ENCODE measurements at places on chromosomes 6 and 20. TPM values are rescaled to one million over a fixed set of nuclear protein-coding genes. Genes with fewer than 3 reads are reported as not detected.

DNA sequence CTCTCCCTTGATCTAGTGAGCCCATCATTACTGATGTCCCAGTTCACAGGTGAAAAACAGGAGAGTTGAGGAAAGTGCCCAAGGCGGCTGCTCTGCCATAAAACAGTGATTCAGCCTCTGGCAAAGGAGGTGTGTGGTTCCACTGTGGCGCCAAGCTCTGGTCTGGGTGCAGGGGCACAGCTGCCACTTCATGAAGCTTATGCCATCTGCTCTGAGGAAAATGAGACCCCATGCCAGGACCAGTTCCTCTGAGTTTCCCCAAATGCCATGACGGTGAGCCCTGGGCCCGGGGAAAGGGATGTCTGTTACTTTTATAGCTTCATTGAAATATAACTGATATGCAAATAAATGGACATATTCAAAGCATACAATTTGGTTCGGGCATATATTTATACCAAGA is 33.7 kb upstream of the ZBP1 start:
- no peak for DNase-seq

DNA sequence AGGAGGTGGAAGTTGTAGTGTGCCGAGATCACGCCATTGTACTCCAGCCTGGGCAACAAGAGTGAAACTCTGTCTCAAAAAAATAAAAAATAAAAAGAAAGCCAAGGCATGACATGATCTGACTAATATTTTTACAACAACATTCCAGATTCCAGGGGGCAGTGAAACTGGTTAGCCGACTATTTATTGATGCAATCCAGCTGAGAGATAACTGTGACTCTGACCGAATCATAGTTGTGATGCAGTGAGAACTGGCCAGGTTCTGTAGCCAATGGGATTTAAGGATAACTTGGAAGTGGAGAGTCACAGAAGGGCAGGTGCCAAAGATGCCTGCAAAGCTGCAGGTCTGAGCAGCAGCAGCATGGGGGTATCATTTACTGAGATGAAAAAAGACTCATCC is 82.9 kb upstream of the TSHZ2 start:
- DNase-seq: no peak

GRCh38 chr6:31116661-31117385 is 2.2 kb downstream of the PSORS1C1 start:
- no peak for DNase-seq

- no peak for DNase-seq
These were observed 222.9 kb downstream of the EPHA7 start for GRCh38 chr6:93196406-93196970.

The WFDC11 gene
- not detected for total RNA-seq

The CCNC gene
- 69.4 TPM for total RNA-seq

GRCh38 chr6:159513074-159513720 is 179.8 kb downstream of the SOD2 start:
- DNase-seq: no peak

DNA sequence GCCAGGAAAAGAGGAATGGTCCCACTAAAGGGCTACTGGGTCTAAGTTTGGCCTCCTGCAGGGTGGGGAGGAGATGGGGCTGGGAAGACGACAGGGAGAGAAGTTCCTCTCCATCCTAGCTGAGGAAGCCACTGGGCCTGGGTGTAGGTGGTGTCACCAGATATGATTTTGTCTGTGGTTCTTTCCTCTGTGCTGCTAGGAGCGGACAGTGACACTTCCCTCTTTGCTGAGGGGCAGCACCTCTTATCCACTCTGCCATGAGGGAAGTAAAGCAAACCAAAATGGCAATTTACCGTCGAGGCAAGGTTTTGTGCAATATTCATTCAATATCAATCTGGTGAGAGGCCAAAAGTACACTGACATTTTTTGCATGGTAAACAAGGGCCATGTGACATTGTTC is 33.0 kb upstream of the NR2E1 start:
- no peak for DNase-seq

- no peak for DNase-seq
These were observed 8.7 kb upstream of the TENT5A start for GRCh38 chr6:81761197-81761596.

- no peak for DNase-seq
These were observed 47.7 kb downstream of the PYGB start for GRCh38 chr20:25295386-25296093.

DNA sequence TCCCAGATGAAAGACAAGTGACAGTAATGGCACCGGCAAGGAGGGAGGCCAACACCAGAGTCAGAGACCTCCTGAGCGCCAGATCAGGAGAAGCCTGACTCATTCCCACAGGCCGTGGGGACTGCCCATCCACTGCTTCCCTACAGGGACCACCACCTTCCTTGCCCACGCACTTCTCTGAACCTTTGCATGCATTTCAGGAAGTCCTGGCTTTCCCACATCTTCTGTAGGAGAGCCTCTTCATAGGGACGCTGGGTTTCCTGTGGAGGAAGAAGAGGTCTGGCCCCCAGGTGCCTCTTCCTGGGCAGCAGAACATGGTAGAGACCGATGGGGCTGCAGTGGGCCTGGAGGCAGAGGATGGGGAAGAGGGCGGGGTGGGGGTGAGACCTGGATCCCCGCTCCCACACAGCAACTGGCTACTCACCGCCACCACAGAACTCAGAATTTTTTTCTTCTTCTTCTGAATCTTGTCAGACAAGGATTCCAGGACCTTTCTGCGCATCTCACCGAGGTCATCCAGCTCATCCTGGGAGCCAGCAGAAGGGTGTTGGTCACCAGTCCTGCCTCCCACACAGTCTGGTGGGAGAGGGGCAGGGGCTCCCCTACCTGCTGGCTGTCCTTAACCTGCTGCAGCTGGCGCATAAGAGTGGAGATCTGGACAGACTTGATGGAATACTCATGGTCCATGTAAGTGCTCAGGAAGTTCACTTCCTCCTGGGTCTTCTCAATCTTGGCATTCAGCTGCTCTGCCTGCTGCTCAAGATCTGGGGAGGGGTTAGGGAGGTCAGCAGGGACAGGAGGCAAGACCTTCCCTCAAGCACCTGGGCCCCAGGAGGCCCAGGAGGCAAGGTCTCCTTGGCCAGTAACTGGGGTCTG is 13.7 kb downstream of the C20orf96 start:
- DNase-seq: no peak

The ULBP1 gene
- not detected for total RNA-seq

The CLDN20 gene
- 0.19 TPM for total RNA-seq

DNA sequence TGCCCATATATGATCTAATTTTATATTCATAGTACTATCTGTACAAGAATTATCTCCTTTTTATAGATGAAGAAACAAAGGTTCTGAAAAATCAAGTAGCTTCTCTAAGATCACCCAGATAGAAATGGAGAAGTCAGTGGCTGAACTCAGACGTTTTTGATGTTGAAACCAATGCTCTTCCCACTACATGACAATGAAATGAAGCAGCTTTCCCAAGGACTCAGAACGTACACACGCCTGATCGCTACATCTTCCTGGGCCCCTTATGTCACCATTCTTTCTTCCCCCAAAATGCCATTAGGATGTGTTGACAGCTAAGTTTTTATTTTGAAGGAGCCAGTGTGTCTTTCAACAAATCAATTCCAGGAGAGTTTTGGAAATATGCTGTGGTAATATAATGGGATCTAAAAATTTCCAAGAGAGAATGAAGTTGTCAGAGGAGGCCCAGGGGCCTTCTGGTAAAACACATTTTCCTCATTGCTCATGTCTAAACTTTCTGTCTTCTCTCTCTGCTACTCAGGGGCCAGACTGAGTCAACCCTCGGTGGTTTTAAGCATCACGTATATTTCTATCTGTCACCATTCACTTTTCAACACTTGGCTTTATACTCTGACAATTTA is 98.1 kb upstream of the COL21A1 start:
- DNase-seq: no peak

The PCMT1 gene
- total RNA-seq: 101 TPM

DNA sequence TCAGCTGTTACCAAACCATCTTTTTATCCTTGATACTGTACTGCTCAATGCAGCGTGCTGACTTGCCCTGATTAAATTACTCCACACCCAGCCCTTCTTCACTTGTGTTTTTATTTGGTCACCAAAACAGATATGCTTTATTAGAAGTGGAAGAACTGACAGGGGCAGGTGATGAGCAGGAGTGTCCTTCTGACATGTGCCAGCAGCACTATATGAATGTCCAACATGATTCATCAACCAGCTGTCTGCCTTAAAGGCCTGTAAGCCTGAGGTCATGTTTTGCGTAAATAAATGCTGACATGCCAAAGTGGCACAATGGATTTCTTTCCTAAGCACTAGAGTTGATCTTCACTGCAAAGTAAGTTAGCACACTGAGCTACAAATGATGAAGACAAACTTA is 15.4 kb downstream of the POPDC3 start:
- no peak for DNase-seq

GRCh38 chr6:36682328-36683144 is 4.0 kb downstream of the CDKN1A start:
- no peak for DNase-seq

DNA sequence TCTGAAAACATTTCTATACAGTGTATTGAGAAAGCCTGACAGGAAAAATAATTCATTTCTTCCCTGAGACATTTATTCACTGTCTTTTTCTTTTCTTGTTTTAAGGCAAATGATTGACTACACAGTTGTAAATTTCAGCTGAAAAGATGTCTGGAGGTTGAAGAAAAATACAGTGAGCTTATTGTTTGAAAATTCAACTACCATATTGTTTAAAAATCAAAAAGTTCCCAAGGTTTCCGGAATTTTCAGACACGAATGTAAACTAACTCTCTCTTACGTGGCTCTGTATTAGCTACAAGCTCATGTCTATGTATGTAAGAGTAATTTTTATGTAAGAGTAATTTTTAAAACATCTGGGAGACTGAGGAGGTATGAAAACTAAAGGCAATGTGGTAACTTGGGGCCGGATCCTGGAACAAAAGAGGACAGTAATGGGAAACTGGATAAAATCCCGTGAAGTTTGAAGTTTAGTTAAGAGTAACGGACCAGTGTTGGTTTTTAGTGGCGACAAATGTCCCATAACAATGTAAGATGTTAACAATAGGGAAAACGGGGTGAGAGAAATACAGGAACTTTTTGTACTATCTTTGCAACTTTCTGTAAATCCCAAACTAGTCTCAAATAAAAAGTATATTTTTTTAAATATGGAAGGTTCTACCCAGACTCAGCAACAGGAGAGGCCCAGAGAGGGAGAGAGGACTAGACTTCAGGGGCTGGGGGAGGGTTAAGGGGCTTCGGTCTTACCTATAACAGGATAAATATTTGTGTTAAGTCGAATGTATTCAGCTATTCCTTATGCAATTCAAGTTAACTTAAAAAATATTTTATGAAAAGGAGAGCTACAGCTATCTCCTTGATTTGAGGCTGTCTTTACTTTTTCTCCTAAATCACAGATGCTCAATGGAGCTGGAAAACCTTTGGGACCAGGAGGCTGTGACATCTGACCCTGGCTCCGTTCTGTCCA is 1.3 kb downstream of the PTGIS start:
- DNase-seq: no peak
